ENCODE measurements at places on chromosomes 3 and 15. TPM values are rescaled to one million over a fixed set of nuclear protein-coding genes. Genes with fewer than 3 reads are reported as not detected.

Gene APOD
- not detected for total RNA-seq

GRCh38 chr3:42660131-42660715 lies 6.7 kb downstream of the ZBTB47 start:
- no peak for DNase-seq

Gene SEMA3F
- 79.8 TPM for total RNA-seq

DNA sequence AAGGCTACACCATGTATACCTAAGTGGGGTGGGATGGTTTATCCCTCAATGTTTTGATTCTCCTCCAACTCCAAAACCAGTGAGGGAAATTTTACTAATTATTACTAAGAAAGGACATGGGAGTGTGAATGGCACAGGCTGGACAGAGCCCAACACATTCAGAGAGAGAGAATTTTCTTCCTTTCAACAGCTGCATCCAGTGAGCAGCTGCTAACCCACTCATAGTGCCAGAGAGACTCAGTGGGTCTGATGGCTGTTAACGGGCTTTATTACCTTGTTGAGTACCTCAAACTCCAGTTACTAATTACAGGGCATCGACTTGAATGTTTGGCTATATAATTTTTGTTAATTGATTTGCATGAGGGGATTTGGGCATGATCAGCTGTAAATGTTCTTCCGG lies 75.8 kb downstream of the RORA start:
- DNase-seq = no peak
